Cerebellar nuclear complex (tissue), 1 donor: ENCODE measurements at places on chromosomes 4 and X.
A peak's percentile ranks its signal among the peaks of the same experiment; 100 is the strongest.

DNA sequence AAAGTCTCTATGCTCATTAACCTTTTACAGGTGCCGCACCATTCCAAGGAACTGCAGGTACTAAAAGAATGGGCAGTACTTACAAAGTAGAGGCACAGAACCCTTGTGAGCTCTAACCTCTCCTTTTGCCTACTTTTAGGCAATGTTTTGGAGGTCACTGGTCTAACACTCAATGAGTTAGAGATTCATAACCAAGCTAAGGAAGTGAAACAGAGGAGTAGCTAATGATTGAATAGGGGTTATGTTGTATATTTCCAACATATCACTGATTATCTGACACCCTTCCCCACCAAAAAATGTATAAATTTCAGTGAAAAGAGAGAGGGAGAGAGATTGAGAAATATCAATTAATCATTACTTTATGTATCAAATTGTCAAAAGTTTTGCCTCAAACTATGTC is 269.3 kb downstream of the PCDH7 start:
- no peak for DNase-seq

DNA sequence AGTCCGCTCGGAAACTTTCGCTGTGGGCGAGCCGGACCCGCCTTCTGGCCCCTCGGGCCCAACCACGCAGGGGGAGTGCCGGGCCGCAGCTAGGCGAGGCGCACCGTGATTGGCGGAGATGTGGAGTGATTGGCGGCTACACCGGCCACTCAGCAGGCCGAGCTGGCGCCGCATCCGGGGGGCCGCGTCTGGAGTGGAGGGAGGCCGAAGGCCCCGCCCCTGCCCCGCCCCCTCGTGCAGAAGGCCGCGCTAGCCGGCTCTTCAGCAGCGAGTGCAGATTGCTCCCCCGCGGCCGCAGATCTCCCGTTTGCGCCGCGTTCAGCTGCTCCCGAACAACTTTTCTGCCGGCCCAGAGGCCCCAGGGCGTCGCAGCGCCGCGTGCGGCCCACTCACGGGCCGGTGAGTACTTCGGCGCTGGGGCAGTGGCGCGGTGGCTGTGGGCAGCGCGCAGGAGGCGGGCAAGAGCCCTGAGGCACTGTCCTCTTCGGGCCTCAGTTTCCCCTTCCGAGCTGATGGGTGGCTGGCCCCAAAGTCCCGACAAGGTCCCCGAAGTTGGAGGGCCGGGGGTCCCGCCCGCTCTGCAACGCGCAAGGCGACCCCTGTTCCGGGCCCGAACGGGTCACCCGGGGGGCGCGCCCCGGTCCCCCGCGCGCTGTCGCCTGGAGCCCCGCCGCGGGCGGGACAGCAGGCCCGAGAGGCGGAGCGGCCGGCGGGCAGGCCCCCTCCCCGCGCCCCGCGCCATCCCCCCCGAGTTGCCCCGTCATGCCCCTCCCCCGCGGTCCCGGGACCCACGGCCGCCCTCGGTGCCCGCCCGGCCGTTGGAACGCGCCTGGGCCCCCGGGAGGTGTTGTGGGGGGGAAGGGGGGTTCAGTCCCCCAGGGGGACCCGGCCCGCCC is at the start of gene WFS1:
Gene WFS1, plus strand, starts transcription at position 235 of the 896 bp plus-strand sequence. CDS start 7,606 bp downstream, outside the sequence.
- DNase-seq = peak; percentile 92

DNA sequence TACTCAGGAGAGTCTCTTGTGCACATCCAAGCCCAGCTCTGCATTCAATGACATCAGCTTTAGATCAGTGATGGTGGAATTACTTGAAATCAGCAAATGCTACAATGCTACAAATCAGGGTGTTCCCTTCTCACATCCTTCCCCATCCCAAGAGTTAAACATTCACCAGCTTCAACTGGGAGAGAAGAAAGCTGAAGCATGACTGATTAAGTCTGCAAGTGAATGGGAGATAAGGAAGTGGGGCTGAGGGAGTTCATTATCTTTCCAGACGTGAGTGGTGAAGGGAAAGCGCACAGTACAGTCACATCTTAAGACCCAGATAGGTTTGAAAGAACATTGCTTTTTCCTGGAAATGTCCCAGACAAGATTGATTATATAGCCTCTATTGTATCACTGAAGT is 26.2 kb upstream of the MAP9 start:
- no peak for DNase-seq

DNA sequence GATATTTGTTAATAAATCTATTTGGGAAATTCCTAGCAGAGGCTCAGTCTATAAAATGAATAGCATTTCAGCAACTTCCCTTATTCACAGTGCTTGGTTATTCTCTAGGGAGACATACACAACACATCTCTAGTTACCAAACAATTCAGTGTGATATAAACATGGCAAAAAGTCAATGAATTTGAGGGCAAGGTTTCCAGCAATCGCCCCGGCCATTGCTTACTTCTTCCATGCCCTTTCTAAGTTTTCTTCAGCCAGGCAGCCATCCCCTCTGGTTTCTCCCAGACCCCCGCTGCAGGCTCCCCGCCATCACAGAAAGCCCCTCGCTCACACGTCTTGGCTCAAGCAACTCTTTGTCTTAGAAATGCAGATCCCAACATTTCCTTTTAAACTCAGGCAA is 4.4 kb downstream of the TLR7 start:
- DNase-seq = no peak

DNA sequence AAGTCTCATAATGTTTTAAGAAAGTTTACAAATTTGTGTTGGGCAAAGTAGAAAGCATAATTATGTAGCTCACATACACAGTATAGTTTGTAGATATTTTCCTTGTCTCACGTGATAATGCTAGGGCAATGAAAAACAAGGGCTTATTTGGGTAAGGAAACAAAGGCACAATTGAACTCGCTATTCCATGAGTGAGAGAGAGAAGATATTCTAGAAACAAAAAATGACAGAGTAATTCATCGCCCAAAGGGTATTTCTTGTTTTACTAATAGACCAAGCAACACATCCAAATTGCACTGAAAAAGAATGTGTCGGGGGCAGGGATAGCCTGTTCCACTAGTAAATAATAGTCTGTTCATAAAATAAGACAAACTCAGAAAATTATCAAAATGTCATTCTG is 3.6 kb upstream of the ASB11 start:
- no peak for DNase-seq

DNA sequence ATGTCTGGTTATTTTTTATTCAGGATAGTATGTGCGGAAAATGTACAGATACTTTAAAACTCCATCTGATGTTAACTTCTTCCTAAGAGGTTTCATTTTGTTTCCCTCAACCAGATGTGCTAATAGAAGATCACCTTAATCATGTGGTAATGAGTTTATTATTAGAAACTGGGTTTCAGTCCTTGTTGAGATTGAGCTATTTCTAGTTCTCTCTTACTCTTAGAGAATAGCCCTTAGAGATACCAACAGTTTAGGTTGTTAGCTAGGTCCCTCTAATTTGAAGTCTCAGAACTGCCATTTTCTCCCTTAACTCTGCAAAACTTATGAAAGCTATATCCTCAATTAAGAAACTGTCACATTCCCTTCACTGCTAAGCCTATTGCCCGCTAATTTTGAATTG is 13.0 kb downstream of the FAM47A start:
- no peak for DNase-seq

- no peak for DNase-seq
Measured at GRCh38 chrX:48813644-48814043, 11.8 kb downstream of the HDAC6 start.

- no peak for DNase-seq
Measured at GRCh38 chr4:174105202-174105601, 178.3 kb downstream of the FBXO8 start.

- DNase-seq = no peak
Measured at GRCh38 chrX:960821-961220, 251.6 kb downstream of the CRLF2 start.

- peak; percentile 19 for DNase-seq
Measured at GRCh38 chr4:7719354-7720174, 220.1 kb downstream of the AFAP1 start.

- no peak for DNase-seq
Measured at GRCh38 chrX:28590396-28590795, 3.1 kb downstream of the IL1RAPL1 start.

- no peak for DNase-seq
Measured at GRCh38 chr4:70956549-70957210, 36.8 kb upstream of the DCK start.

DNA sequence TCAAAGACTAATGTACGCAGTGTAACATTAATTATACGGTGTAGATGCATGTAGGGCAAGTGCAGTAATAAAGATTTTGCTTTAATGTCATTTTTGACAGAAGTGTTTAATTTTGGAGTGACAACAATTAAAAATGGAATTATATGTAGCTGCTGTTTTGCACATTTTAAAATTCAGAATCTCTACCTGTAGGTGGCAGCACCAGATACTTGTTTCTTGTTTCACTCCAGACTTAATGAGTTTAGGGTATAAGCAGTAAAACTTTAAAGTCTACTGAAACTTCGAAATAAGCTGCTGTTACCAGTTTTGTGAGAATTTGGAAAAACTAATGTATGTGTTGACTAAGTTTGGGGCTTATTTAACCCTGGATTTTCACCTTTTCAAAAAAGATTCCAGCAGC is 144.9 kb downstream of the POLA1 start:
- DNase-seq = no peak

DNA sequence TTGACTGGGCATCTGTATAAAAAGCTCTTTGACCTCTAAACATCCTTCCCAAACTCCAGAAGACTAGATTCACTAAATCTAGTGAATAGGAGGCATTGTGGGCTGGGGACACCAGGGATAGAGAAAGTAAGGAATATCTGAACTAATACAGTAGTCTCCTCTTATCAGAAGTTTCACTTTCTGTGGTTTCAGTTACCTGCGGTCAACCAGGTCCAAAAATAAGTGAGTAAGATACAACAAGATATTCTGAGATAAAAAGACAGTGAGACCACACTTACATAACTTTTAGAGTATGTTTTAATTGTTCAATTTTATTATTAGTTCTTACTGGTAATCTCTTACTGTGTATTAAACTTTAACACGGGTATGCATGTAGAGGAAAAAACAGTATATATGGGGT is 376.5 kb downstream of the HNRNPD start:
- no peak for DNase-seq

GRCh38 chrX:96474029-96474740 is 210.5 kb upstream of the DIAPH2 start:
- no peak for DNase-seq

DNA sequence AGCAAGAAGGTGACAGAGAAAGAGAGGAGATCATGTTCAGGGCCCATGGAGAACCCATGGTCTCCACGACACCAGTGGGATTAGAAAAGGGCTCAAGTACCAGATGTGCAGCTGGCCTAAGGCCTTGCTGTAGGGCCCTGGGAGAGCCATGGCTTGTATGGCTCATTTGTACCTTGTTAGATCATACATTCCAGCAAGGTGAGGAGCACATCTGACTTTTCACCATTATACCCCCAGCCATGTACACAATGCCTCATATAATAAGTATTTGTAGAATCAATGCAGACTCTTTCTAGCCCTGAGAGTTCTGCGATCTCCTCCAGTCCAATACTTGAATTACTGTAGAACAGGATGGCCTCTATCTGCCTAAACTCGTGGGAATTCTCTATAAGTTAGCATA is 94.2 kb upstream of the MAP3K15 start:
- DNase-seq = no peak

GRCh38 chrX:153333821-153334653 is at the start of gene ZNF275:
Gene ZNF275 (plus strand): TSS chrX:153334153. CDS start chrX:153336680, 2,527 bp downstream.
- peak; percentile 7 for DNase-seq

- no peak for DNase-seq
Measured at GRCh38 chrX:9938516-9938915, 28.6 kb upstream of the CLDN34 start.

DNA sequence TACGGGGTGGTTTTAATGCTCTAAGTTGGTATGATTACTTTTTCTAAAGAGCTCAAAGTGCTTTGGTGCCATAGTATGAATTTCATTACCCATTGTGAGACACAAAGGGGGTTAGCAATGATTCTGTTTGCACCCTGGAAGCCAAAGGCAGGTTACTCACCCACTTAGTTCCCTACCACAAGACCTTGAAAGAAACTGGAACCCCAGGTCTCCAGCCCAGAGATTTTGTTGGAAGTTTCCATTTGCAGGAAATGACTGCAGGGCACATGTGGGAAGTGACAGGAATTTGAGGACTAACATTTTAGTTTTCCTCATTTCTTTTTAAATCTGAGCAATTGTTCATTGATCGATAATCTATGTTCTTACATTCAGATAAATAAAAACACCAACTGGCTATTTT is 1.8 kb upstream of the HS3ST1 start:
- no peak for DNase-seq

DNA sequence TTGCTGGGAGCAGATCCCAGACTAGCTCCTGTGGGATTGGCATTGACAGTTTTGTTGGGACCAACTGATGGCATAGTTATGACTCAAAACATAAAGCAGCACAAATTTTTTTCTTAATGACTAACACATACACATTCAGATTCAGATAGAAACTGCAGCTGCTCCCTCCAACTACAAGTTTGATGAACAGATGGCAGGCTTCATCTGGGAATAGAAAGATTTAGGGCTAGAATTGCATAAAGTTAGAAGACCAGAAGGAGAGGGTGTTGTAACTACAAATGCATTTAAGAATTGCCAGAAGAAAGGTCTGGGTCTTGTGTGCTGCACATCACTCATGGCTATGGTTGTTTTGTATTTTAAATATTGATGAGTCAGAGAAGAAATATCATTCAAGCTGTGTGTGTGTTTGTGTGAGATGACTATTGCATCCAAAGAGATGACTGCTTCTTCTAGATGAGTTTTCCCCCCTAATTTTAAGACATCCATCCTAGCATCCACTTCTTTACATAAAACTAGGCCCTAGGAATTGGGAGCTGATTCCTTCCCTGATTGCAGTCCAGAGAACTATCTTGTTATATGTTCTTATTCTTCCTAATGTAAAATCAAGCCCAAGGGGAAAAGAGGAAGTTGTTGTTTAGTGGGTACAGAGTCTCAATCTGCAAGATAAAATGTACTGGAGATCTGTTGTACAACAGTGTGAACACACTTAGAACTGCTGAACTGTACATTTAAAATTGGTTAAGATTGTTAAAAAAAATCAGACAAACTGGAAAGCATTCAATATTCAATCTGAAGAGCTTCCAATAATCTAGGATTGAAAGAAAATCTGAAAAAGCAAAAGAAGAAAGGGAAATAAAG is 175.1 kb downstream of the PARM1 start:
- DNase-seq = no peak

DNA sequence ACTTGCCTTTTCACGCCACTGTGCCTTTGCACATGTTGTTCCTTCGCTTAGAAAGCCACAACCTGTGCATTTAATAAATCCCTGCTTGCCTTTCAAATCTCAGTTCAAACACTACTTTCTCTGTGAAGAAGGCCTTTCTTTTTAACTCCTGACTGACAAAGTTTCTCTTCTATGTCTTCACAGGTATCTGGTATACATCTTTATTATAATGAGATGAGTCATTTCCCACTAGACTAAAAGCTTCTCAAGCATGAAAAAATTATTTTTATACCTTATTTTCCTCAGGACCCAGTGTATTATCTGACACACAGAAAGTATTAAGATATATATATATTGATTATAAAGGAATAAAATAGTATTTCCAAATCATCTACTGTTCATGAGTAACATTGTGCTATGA is 189.9 kb downstream of the TBCK start:
- no peak for DNase-seq
